ENCODE measurements at places on chromosomes 2 and 18.

- no peak for DNase-seq
Measured at GRCh38 chr2:3171564-3172264, 205.9 kb downstream of the EIPR1 start.

- DNase-seq, result no peak
Measured at GRCh38 chr2:183117226-183117625, 7.0 kb upstream of the NUP35 start.

- no peak for DNase-seq
Measured at GRCh38 chr2:138948070-138948539, 167.9 kb upstream of the NXPH2 start.

- no peak for DNase-seq
Measured at GRCh38 chr2:46929612-46930011, 14.0 kb upstream of the MCFD2 start.

DNA sequence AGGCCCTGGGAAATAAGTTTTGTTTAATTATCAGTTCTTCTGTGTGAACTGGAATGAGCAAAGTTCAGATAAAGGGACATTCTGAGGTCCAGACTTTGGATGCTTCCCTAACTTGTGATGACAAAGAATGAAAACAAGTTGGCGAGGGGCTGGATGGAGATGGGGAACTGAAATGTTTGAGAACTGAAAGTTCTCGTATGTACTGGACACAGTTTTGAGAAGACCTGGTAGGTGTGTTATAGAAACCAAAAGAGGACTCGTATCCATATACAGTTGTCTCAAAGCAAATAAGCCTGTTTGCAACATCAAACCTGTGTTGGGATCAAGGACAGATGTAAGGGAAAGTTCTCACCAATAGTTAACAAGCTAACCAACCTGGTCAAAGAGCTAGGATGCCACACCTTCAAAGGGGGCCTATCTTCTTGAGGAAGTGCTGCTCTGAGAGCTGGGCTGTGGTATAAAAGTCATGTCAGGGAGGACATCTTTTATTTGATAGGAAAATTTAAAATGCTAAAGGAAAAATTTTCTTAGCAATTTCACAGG, at the start of gene UPP2:
UPP2 (plus strand) TSS at position 493 of the 543 bp plus-strand sequence. CDS start 188 bp downstream, outside the sequence.
- no peak for DNase-seq

DNA sequence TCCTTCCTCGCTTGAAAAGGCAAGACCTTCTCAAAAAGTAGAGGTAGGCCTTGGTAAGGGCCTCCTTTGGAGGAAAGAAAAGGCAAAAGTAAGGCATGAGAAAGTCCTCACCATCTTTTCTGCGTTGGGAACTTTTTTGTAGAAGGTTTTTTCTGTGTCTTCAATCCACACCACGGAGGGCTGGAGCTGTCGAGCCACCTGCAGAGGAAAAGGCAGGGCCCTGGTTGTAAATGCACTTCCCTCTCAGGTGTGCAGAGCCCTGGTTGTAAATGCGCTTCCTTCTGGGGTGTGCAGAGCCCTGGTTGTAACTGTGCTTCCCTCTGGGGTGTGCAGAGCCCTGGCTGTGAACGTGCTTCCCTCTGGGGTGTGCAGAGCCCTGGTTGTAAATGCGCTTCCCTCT, 80.2 kb upstream of the ASB18 start:
- DNase-seq, result no peak

GRCh38 chr18:36265015-36265414, 32.5 kb upstream of the FHOD3 start:
- DNase-seq, result no peak

GRCh38 chr2:15271276-15271675, 289.9 kb downstream of the NBAS start:
- DNase-seq, result no peak

DNA sequence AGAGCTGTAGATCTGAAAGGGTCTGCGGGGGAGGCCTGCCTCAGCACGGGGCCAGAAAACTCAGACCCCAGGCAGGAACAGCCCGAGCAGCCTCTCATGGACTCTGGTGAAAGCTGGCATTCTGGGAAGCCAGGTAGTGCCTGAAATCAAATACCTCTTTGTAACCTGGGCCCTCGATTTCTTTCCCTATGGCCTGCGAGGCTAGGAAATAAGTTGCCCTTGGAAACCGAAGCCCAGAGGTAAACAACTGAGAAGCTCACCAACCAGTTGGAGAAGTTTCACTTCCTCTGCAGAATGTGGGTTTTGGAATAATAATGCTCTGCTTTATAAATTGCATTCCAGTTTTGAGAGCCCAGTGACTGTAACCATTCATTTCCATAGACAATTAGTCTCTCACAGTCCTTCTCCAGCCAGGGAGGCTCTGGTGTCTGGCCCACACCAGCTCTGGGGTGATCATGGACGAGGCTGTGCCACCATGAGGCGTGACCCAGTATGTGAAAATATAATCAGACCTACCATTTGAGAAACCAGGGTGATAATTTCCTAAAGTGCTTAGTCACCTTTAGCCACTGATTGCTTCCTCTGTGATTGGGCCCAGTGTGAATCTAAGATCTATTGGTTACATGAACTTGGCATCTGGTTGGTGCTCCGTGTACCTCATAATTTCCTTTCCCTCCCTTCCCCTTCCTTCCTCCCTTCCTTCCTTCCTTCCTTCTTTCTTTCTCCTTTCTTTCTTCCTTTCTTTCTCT, 133.1 kb upstream of the PELI1 start:
- DNase-seq, result no peak

- DNase-seq, result no peak
Measured at GRCh38 chr2:79181617-79182016, 22.1 kb upstream of the REG3A start.

DNA sequence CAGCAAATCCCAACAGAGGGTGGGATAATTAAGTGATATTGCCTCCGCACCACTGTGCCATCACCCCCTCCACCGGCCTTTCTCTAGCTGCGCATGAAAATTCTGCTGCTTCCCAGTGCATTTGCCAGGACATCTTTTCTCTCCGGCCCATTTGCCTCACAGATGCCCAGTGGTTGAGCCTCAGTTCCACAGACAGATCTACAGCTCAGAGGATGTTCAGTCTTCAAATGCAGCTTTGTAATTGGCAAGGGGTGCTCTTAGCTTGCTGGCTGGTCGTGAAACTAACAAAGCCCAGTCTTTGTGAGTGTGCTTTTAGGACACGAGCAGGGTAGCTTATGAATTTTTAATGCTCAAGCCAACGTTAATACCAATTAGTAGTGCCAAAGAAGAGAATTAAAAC, 253.3 kb upstream of the REV1 start:
- DNase-seq, result no peak

GRCh38 chr2:105912081-105912480, 167.4 kb downstream of the NCK2 start:
- no peak for DNase-seq

GRCh38 chr2:121189011-121189410, 96.0 kb downstream of the TFCP2L1 start:
- no peak for DNase-seq

DNA sequence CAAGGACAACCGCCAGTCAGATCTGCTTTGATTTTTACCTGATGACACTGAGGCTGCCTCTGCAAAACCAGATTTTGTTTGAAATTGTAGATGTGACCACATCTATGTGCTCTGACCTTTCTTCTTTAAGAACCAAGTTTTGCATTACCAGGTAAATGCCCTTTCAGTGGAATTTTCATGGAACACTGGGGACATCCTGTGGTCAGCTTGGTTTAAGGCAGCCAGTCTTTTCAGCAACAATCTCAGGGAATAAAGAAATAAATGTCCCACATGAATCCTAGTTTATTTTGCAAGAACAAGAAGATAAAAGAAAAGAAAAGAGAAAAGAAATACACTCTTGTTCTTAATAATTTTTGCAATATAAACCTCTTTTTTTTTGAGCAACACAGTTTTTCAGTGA, 90.6 kb downstream of the POU3F3 start:
- peak; percentile 25 for DNase-seq

- no peak for DNase-seq
Measured at GRCh38 chr18:28043631-28044030, 133.3 kb downstream of the CDH2 start.

GRCh38 chr18:46427216-46427995, 229.6 kb downstream of the LOXHD1 start:
- no peak for DNase-seq

- DNase-seq, result no peak
Measured at GRCh38 chr2:66649006-66649405, 214.1 kb downstream of the MEIS1 start.

GRCh38 chr2:229196448-229196847, 74.6 kb downstream of the PID1 start:
- DNase-seq, result no peak

DNA sequence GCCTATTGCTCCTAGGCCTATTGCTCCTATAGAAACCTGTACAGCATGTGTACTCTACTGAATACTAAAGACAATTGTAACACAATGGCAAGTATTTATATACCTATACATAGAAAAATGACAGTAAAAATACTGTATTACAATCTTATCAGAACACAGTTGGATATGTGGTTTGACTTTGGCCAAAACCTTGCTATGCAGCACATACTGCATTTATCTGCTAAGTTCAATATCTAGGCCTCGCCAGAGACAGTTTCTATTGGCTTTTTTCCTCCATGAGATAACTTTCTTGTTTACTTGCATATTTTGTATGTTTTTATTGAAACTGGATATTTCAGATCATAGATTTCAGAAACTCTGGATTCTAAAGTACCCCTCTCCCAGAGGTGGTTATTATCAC, 19.3 kb upstream of the TMEM87B start:
- no peak for DNase-seq

- DNase-seq, result no peak
Measured at GRCh38 chr2:208671886-208672680, 265.5 kb downstream of the PTH2R start.

- DNase-seq, result no peak
Measured at GRCh38 chr2:129113776-129114175, 795.1 kb upstream of the HS6ST1 start.

DNA sequence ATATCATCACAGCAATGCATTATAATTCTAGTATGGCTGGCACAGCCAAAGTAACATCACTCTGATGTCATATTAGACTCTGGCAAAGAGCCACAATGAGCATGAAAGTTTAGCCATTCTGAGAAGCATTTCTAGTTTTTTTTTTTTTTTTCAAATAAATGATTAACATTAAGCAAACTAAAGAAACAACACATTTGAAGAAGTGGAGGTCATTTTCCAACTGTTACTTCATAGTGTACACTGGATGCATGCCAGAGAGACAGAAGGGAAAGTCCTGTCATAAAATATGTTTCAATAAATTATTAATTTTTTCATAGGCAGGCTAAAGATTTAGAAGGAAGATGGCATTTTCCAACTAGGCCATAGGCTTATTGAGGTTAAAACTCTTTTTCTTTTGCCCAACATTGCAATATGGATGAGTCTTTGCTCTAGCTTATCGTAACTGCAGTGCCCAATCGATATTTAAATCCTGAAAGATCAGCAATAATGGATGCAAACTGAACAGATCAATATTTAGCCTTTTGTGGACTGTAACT, 1630.4 kb upstream of the ACVR2A start:
- no peak for DNase-seq
